ENCODE measurements at places on chromosomes 1 and 21. TPM values are rescaled to one million over a fixed set of nuclear protein-coding genes. Genes with fewer than 3 reads are reported as not detected.

DNA sequence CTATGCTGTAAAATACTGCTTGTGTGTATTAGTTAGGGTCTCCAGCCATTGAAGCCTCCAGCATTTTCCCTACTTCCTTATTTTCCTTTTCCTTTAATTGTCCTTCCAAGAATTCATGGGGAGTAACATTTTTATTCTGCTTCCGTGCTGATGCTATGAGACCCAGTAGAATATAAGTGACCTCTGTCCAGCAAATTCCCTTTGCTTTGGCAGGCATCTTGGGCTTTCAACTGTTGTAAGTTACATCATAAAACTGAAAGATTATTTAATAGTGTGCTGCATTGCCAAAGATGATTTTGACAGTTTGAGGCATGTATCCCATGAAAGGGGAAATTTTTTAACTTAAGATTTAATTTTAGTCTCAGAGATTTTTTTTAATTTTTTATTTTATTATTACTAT lies 48.1 kb upstream of the B3GALT2 start:
- DNase-seq = no peak

Gene CHRNB2
- total RNA-seq = 0.07 TPM

GRCh38 chr1:80989455-80989854 lies 811.3 kb upstream of the ADGRL2 start:
- no peak for DNase-seq

Gene ATXN7L2
- 3.4 TPM for total RNA-seq

Measured in foreskin keratinocyte (primary cell).